CD4-positive, alpha-beta T cell treated with Interleukin-6 at 100 ng/mL for 8 hours (primary cell): ENCODE measurements at places on chromosomes 3 and 15.
A peak's percentile ranks its signal among the peaks of the same experiment; 100 is the strongest.

- no peak for DNase-seq
Measured at GRCh38 chr3:130700541-130700940, 46.1 kb downstream of the PIK3R4 start.

DNA sequence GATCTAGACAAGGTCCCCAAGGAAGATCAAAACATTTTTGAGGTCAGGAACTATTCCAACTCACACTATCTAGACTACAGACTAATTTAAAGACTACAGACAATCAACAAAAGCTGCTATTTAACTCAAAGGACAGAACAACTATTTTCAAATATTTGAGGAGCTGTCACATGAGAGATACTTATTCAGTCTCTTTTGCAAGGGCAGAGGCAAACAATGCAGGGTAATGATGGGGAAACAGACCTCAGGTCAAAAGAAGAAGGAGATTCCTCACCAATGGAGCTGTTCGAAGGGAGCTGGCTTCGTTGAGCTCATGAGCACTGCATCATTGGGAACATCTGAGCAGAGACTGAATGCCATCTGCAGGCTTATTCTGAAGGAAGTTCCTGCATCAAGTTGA, 231.9 kb downstream of the DTWD1 start:
- DNase-seq: no peak

GRCh38 chr3:128285967-128286321, 132.7 kb downstream of the EEFSEC start:
- no peak for DNase-seq

- DNase-seq: no peak
Measured at GRCh38 chr3:132292042-132292441, 25.2 kb upstream of the ACP3 start.

GRCh38 chr3:148068466-148068865, 629.2 kb upstream of the AGTR1 start:
- DNase-seq: no peak

DNA sequence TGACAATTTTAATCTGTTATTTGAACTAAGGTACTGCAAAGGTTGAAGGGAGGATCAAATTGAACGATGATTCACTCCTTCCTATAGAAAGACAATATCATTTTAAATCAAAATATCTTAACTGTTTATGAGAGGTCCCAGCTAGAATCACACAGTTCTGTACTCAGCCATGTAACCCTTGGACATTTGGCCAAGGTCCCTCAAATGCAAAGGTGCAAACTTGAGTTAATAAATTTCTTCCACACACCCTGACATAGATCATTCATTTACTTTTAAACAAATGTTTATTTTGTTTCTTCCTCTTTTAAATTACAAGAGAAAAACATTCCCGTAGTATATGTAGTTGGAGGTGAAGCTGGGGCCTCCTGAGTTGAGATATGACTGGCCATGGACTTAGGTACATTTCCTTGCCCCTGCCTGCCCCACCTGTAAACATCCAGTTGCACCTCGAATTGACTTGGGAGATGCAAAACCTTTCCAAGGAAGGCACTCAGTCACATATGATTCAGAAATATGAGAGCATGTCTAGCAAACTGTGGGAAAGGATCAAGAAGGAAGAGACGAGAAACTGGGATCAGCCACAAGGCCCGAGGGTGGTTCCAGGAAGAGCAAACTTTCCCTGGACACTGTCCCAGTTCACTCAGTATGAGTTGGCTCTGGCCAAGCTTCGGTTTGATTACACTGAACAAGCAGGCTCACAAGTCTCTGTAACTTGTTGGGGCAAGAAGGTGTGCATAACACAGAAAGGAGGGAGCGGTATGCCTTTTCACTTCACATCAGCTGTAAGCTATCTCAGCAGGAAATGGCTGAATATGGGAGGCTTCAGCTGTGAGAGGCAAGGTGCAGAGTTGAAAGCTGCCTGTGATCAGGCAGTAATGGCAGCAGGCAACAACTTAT, 6.7 kb downstream of the TNFSF10 start:
- peak; percentile 51 for DNase-seq

GRCh38 chr3:112126511-112126911, 6.5 kb downstream of the GCSAM start:
- DNase-seq: no peak

DNA sequence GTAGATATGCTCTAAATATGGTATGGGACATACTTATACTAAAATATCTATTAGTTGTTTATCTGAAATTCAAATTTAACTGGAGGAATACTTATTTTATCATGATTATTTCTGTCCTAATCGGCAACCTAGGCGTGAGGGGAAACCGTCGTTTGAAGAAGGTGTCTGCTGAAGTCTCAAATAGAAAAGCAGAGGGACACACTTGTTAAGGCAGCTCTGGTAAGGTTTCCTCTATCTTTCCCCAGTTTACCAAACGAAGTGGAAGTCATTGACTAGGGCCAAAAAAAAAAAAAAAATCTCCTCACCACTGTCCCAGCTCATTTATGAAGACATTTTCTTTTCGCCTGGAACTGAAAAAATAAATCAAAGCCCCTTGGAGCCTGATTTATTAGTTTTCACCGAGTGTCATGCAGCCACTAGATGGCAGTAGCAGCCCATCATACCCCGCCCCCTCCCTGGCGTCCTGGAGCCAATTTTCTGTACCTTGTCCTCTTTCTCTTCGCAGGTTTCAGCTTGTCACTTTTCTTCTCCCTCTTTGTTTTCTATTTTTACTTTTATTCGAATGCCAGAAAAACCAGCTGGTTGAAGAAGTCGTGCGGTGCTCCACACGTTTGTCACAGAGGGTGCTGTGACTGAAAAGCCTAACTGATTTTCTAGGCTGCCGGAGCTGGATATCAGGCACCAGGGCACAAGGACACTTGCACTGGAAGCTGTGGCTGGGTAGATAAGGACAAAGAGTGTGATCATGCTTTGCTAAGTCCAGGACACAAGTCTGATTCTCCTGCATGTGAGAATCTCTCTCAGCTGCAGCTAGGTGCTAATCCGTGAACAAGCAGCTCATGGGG, 238.7 kb downstream of the ZPLD1 start:
- peak; percentile 24 for DNase-seq
